ENCODE measurements at places on chromosomes 5 and 9. TPM values are rescaled to one million over a fixed set of nuclear protein-coding genes. Genes with fewer than 3 reads are reported as not detected.

GRCh38 chr5:90054612-90055011 is 354.9 kb downstream of the CETN3 start:
- DNase-seq = no peak
- no peaks in the 10 kb centered on the region for H3K4me1 ChIP-seq
- no peaks in the 10 kb centered on the region for H3K36me3 ChIP-seq
- no peak overlapping the region for H3K4me3 ChIP-seq

DNA sequence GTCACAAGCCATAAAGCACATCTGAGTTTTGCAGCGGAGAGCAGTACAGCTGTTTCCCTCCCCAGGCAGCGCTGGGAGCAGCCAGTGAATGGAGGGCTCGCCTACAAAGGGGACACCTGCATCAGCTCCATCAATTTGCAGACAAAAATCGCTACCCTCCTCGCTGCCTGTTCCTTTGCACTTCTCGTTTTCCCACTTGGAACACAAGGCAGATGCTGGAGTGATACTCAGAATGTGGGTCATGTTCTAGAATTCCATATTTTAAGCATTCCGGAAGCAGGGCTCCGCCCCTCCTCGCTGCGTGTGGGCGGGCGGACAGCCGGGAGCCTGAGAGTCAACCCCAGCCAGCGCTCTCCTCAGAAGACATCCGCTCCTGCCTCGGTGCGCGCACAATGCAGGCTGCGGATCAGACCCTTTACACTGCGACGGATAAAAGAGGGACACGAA is 92.1 kb downstream of the LMNB1 start:
- no peak for DNase-seq
- no peaks in the 10 kb centered on the region for H3K27me3 ChIP-seq
- H3K36me3 ChIP-seq = no peaks in the 10 kb centered on the region
- peak overlapping the region; percentile 29 for H3K4me3 ChIP-seq

DNA sequence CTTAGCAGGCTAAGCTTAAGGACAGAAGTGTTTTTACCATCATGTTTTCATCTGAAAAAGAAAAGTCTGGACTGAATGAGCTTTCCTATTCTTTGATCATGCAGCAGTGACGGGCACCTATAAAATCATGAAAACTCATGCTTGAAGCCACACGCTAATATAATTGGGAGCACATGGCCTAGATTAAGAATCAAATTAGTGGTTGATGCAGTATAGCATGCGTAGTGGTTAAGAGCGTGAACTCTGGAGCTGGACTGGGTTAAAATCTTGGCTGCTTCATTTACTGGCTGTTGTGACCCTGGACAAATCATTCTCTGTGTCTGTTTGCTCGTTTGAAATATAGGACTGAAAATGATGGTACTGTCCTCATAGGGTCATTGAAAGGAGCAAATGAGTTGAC is 49.9 kb upstream of the IL13 start:
- no peak overlapping the region for H3K4me3 ChIP-seq
- peaks cover 41% of the 10 kb centered on the region for H3K36me3 ChIP-seq
- H3K27me3 ChIP-seq = no peaks in the 10 kb centered on the region
- no peak for DNase-seq
- H3K4me1 ChIP-seq = no peaks in the 10 kb centered on the region

- DNase-seq = no peak
- peaks cover 3% of the 10 kb centered on the region for H3K4me1 ChIP-seq
- H3K4me3 ChIP-seq = no peak overlapping the region
- no peaks in the 10 kb centered on the region for H3K36me3 ChIP-seq
- peaks cover 18% of the 10 kb centered on the region for H3K27me3 ChIP-seq
- no peak overlapping the region for H3K27ac ChIP-seq
Measured at GRCh38 chr5:14267166-14267838, 124.2 kb downstream of the TRIO start.

- H3K27ac ChIP-seq = no peak overlapping the region
- no peaks in the 10 kb centered on the region for H3K4me1 ChIP-seq
- no peaks in the 10 kb centered on the region for H3K27me3 ChIP-seq
- no peak for DNase-seq
- no peaks in the 10 kb centered on the region for H3K36me3 ChIP-seq
- H3K4me3 ChIP-seq = no peak overlapping the region
Measured at GRCh38 chr5:18961234-18961633, 1026.8 kb downstream of the CDH18 start.

GRCh38 chr9:36828611-36829013 is 205.5 kb downstream of the PAX5 start:
- H3K27me3 ChIP-seq = no peaks in the 10 kb centered on the region
- no peak overlapping the region for H3K4me3 ChIP-seq
- H3K4me1 ChIP-seq = no peaks in the 10 kb centered on the region

DNA sequence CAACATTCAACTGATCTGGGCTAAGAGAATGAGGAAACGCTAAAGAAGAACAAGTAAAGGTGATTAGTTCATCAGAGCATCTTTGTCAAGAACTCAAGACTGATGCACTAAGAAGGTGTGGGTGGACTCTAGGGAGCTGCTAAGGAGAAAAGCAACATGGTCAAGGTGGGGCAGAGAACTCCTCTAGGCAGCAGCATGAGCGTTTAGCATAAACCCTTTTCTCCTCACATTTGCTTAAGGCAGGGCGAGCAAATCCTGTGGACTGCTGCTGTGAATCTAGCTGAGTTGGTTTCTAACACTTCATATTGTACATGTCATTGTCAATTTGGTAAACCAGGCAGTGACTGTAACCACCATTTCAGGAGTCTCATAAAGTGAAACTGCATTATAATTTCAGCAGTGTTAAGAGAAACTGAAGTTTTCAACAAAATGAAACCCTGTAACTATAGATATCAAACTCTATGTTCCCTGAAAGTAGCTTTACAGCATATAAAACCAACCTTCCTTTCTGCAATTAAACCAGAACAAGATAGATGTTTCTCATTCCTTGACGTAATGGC is 45.9 kb upstream of the MAN2A1 start:
- H3K27me3 ChIP-seq = no peaks in the 10 kb centered on the region
- no peak for DNase-seq
- H3K4me3 ChIP-seq = no peak overlapping the region
- no peaks in the 10 kb centered on the region for H3K4me1 ChIP-seq
- no peak overlapping the region for H3K27ac ChIP-seq
- no peaks in the 10 kb centered on the region for H3K36me3 ChIP-seq

PROP1 gene
- total RNA-seq = not detected

EXOSC2 gene
- total RNA-seq = 53.9 TPM

Measured in T-cell (primary cell).